NK-92 treated with Interleukin-12 subunit alpha and Interleukin-12 subunit beta, amount 100 ng/mL, for 24 hours (cell line): ENCODE measurements at places on chromosomes 2 and 18.

GRCh38 chr2:42230891-42231290, 61.7 kb downstream of the EML4 start:
- DNase-seq, result no peak

DNA sequence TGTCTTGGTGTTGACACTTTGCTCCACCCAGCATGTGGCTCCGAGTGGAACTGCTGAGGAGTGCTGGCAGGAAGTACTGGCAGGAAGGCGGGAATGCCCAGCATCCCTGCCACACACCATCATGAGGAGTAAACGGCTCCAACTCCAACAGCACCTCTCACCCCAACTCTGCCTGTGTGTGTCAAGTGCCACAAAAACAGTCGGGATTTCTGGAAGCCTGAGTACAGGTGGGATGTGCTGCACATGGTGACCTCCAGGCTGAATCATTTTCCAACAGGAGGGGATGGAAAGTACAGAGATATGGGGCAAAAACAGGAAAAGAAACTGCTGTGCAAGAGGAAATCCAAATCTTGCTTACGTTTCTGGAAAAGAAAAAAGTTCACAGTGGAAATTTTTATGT, 53.6 kb downstream of the PARD6G start:
- DNase-seq, result no peak

DNA sequence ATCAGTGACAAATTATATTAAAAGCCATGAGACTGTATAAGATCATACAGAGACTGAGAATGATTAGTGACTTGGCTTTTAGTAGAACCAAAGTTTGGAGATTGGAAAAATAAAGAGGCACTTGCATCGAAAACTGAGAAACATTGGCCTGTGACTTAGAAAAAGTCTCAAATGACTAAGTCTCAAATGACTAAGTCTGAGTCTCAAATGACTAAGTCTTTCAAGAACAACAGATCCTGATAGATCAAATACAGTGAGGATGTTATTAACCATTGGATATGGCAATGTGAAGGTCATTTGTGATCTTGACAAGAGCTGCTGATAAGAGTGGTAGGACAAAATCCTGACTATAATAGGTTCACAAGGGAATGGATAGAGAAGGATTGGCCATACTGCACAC, 135.5 kb upstream of the FANCL start:
- DNase-seq, result no peak

DNA sequence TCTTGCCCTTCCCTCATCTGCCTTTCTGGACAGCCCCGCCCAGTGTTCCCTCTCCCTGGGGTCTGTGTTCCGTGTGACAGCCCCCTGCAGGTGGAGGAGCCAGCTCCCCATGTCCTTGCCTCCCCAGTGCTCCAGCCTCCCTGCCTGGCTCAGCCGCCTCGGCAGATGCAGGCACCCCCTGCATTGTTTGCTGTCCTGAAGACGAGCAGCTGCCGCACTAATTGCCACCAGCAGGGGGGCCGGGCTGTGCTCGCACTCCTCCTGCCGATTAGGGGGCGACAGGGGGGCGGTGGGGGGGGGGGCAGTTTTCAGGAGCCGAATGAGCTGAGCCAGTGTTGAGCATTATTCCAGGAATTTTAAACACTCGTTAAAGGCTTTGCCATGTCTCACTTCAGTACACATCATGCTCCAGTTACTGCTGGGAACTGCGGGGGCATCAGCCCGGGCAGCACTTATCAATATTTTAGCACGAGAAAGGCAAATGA, 23.3 kb downstream of the SIX3 start:
- no peak for DNase-seq

GRCh38 chr2:144679942-144680341, 160.0 kb upstream of the ZEB2 start:
- no peak for DNase-seq

DNA sequence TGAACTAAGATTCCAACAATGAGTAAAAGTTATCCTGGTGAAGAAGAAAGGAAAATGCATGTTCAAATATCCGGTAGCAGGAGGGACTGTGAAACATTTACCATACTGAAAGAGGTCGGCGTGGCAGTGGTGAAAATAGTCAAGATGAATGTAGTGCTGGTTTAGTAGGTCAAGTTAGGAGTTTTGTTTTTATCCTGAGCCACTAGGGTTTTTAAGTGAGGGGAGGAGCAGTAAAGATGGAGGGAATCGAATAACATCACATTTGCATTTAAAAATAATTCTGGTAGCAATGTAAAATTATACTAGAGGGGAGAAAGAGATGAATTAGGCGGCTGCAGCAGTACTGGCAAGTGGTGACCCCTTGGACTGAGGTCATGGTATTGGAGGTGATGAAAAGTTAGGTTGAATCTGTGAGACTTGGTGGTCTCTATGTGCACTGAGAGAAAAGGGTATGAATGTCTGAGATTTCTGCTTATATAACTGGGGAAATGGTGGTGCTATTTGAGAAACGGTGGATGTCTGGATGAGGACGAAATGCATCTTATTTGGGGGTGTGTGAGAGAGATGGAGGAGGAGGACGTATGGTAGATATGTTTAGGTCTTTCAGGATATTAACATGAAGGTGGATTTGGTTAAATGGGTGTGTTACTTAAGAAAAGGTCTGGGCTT, 5.9 kb downstream of the VAPA start:
- DNase-seq, result no peak
